ENCODE measurements at places on chromosomes 6 and 20.

GRCh38 chr20:62675156-62675876, 33.0 kb downstream of the SLCO4A1 start:
- DNase-seq = no peak

GRCh38 chr20:17710379-17711266, 10.9 kb downstream of the BANF2 start:
- no peak for DNase-seq

DNA sequence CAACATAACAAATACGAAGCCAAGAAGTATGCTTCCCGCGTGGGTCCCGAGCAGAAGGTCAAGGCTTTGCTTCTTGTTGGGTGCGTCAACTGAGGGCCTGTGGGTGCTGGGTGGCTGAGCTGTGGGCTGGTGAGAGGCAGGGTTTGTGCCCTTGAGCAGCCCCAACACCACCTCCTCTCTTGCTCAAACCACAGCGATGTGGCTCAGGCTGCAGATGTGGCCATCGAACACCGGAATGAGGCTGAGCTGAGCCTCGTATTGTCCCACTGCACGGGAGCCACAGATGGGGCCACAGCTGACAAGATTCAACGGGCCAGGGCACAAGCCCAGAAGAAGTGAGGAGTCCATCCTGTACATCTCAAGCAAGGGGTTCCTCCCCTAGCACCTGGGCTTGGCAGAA, 7.0 kb upstream of the PTPRA start:
- DNase-seq = no peak

- no peak for DNase-seq
Measured at GRCh38 chr6:131460614-131461000, 112.4 kb upstream of the ARG1 start.

DNA sequence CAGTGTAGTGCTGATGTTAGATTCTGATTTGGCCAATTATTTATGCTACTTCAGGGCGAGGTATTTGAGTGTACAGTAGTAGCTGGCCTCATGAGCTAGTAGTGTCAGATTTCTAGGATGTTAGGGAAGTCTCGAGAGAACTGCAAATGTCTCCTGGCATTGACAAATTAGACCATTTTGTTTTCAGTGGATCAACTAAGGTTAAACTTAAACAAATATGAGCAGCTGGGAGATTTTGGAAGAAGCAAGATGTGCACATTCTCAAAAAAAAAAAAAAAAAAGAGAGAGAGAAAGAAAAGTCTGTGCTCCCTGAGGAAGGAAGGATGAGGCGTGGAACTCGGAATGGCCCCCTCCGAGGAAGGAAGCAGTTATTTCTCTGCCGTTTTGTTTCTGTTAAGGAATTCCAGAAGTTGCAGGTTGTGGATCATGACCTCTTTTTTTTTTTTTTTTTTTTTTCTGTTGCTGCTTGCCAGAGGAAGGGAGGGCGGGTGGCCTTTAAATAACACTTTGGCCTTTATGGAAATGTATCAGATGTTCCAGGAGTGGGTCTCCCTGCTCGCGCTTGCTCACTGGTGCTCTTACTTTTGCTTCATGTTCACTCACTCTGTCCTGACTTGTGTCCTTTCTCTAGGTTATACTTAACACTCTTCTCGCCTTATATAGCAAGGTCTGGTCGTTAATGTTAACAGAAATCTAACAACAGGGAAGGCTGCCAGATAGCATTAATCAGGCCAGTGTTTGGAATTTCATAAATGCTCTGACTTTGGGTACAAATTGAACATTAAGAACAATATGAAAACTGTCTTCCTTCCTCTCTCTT, 124.4 kb downstream of the TCP11 start:
- DNase-seq = no peak

DNA sequence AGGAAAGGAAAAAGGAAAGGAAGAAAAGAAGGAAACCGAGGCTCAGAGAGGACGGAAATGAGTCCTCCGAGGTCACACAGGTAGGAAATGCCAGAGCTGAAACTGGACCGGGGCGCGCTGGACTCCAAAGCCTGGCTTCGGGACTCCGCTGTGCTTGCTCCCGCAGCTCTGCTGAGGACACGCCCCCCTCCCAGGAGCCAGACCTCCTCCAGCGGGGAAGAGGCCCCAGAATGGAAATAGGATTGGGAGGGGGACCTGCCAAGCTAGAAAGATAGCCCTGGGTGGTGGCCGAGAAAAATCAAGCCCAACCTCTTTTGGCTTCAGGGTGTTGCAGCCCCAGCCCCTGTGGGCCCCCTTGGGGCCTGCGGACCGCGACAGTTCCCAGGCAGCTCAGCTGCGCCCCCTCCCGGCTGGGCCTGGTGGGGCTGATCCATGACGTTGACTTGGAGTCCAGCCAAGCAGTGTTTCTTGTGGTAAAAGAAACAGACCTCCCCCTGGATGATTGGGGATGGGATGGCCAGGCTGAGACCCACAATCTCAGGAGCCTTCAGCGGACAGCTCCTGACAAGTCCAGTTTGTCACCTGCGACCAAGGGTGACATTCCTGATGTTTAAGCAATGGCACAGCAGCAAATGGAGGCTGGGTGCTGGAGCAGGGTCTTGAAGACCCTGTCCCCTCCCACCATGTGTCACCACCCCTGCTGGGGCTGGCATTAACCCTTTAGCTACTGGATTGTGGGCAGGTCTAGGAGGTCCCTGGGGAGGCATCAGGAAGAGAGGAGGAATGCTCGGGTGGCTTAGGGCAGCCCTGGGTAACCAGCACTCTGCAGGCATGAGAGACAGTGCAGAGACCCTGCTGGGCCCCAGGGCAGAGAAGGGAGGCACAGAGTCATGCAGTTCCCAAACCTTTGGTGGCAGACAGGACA, 55.4 kb downstream of the RIPOR3 start:
- DNase-seq = no peak

DNA sequence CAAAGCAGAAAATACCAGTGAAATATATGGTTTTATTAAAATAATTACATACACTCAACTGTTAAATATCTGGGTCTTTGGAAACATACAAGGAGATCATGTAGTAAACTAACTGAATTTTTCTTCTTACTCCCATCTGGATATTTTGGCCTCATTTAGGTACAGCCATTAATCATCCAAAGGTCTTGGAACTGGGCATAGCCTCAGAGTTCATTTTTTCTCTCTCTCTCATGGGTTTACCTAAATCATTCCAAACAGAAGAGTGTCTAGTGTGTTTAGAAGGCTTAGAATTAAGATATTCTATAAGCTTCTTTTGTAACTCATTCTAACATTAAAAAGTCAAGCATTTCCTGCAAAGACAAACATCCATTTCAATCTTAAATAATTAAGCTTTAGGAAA, 79.4 kb downstream of the HMGCLL1 start:
- DNase-seq = no peak

- DNase-seq = no peak
Measured at GRCh38 chr20:2108987-2109386, 7.4 kb downstream of the STK35 start.

- no peak for DNase-seq
Measured at GRCh38 chr6:40685862-40686261, 98.7 kb upstream of the LRFN2 start.

DNA sequence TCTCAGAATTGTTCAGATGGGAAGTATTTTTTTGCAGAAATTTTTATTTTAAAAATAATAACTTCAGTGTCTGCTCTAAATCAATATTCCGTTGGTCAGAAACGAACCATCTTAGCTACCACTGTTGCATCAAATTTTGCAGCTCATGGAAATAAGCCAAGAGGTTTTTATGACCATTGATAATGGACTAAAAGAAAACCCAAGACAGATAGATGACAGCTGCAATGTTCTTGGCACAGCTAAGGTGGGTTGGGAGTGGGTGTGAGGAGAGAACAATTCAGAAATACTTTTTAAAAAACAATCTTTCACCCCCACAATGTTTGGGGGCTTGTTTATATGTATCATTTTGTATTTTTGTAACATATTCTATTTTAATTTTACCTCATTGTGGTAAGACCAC, 121.1 kb downstream of the PDE7B start:
- DNase-seq = no peak

DNA sequence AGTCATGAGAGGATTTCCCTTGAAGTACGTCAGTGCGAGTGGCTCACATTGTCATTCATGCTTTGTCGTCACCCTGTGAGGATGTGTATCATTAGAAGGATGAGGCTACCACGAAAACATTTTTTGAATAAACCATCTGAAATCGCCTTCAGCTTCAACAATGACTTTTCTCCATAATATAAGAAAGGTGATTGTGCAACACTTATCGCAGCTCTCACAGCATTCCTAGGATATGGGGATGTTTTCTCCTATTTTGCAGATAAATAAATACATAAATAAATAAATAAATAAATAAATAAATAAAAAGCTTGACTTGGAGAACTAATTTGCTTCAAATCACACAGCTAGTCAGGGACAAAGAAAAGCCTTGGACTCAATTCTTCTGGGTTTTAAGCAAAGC, 326.5 kb downstream of the FOXA2 start:
- DNase-seq = no peak

DNA sequence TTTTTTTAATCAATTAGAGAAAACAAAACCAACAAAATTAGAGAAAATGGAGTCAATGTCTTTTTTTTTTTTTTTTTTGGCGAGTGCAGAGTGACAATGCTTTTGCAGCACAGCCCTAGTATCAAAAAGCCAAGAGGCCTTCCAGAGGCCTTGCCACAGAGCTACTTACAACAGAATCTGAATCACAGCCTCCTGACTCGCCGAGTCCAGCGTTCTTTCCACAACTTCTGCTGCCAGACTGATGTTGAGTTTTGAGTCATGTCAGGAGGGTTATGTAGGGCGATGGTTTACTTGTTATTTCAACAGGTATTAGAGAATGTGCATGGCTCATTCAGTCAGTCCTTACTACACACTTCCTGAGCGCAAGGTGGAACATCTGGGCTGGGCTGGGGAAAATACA, 88.6 kb downstream of the FNDC1 start:
- DNase-seq = no peak

GRCh38 chr6:20879526-20879925, 345.3 kb downstream of the CDKAL1 start:
- DNase-seq = no peak

- no peak for DNase-seq
Measured at GRCh38 chr6:32799168-32799567, 17.6 kb downstream of the HLA-DOB start.

DNA sequence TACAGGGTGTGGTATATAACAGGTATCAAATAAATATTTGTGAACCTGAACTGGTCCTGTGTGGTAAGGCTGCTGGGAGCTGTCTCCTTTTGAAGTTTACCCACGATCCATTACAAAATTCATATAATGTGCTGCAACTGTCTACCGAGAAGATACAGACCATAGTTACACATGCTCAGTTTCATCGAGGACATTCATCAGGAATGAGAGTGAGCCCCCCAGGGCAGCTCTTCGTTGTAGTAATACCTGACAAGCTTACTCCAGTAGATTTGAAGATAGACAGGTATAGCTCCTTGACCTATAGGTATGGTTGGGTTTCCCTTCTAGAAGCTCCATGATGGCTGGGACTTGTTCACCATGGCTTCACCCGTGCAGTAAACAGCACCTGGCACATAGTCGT, 25.7 kb downstream of the ARMC2 start:
- DNase-seq = no peak

DNA sequence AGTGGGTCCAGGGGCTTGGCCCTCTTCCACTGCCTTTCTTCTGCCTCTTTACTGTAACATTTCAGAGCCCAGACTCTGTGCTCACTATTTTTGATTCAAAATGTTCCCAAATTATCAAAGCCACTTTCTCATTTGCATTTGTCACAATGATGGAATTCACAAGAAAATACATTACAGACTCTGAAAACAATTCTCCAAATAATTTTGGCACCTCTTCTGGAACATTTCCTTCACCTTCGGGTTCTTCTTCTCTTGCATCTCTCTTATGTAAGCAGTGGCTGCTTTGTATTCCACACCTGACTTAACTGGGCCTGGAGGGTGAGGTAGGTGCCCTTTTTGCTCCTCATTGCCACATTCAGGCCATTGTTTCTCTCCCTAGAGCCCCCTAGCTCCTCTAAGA, 30.0 kb downstream of the ZNF184 start:
- DNase-seq = no peak

DNA sequence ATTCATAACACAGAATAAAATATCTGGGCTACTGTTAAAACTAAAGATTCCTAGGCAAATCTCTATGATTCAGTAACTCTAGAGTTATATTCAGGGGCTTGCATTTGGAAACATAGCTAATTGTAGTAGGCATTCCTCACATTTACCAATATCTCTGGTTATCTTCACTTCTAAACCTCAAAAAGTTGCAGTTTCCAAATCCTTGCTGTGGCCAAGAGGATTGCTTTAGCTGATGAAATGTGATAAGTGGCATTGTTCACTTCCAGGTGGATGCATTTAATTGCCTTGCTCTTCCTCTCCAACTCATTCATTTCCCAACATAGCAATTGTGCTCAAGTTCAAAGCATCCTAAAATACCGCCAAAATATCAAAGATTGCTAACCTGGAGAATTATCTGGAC, 246.6 kb downstream of the GRIK2 start:
- no peak for DNase-seq

GRCh38 chr20:25461281-25461650, 53.8 kb downstream of the GINS1 start:
- no peak for DNase-seq

DNA sequence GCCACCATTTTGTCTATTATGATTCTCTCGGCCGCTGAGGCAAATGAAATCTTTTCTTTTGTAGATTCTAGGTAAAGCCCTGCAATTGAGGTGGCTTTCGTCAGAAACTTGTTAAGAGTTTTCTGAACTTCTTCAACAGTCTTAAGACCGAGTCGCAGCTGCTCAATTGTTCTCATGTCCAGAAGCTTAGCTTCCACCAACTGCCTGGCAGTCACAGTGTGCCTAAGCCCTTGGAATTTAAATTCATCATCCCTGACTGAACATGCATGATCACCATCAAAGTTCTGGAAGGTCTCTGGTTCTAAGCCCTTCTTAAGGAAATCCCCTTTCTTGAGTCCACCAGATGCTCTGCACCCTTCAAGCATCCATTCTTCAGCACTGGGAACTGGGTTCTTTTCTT, 25.7 kb downstream of the DST start:
- DNase-seq = no peak

Measured in activated naive CD4-positive, alpha-beta T cell (primary cell).